ENCODE measurements at places on chromosomes 12 and 14. TPM values are rescaled to one million over a fixed set of nuclear protein-coding genes. Genes with fewer than 3 reads are reported as not detected.

The FAM222A gene
- polyA plus RNA-seq: 6.4 TPM

- no peak for DNase-seq
Observed at GRCh38 chr12:92042791-92043531, 102.7 kb downstream of the BTG1 start.

DNA sequence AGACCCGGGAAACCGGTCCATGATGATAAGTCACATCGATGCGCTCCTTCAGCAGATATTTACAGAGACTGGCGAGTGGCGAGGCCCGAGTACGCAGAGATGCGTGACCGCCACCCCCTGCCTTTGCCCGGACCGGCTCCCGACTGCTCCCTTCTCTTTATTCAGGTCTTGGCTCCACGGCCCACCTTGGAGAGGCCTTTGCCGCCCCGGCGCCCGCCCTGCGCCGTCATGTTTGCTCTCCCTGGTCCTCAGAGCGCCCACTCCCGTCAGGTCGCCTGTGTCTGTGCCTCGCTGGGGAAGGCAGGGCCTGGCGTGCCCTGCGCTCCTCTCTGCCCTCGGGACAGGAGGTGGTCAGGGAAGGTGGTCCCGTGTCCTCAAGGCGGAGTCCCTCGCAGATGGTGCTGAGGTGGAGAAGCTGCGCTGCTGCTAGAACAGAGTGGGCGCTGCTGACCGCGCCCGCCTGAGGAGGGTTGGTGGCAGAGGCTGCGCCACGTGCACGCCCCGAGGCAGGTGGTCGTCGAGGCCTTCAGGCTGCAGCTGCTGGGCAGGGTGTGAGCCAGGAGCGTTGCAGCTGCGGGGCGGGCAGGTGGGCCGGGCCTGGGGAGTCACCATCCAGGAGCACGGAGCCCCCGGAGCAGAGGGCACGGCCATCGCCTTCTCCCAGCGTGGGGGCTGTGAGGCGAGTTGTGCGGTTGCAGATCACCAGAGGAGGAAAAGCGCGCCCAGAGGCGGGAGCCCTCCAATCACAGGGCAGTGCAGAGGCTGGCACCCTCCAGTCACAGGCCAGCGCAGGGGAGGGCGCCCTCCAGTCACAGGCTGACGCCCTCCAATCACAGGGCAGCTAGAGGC, 27.2 kb downstream of the DDX51 start:
- no peak for DNase-seq

DNA sequence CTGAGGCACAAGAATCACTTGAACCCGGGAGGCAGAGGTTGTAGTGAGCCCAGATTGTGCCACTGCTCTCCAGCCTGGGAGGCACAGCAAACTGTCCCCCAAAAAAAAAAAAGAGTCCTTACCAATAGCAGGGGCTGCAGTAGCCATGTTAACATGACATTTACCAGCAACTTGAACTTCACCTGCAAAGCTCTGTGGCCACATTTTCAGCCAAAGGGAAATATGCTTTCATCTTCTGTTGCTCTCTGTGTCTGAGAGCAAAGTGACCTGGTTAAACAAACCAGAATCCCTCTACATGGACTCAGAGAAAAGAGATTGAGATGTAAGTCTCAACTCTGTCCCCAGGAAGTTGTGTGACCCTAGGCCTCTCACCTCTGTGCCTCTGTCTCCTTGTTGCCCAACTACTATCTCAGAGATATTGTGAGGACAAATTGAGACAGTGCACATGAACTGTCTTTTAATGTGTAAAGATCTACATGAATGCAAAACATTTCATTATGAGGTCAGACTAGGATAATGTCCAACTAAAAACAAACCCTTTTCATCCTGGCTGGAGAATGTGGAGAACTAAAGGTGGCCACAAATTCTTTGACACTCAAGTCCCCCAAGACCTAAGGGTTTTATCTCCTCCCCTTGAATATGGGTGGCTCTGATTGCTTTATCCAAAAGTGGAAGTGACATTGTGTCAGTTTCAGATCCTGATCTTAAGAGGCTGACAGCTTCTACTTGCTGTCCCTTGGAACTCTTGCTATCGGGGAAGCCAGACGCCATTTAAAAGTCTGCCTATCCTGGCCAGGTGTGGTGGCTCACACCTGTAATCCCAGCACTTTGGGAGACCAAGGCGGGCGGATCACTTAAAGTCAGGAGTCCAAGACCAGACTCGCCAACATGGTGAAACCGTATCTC, 24.7 kb upstream of the P2RX4 start:
- no peak for DNase-seq

GRCh38 chr14:102408724-102409123, 46.0 kb downstream of the TECPR2 start:
- no peak for DNase-seq

GRCh38 chr14:69351911-69352310, 46.2 kb downstream of the ERH start:
- no peak for DNase-seq

- DNase-seq: no peak
Observed at GRCh38 chr12:851913-852312, 97.6 kb downstream of the RAD52 start.

GRCh38 chr14:67800743-67801142, 15.6 kb downstream of the ZFYVE26 start:
- DNase-seq: no peak

DNA sequence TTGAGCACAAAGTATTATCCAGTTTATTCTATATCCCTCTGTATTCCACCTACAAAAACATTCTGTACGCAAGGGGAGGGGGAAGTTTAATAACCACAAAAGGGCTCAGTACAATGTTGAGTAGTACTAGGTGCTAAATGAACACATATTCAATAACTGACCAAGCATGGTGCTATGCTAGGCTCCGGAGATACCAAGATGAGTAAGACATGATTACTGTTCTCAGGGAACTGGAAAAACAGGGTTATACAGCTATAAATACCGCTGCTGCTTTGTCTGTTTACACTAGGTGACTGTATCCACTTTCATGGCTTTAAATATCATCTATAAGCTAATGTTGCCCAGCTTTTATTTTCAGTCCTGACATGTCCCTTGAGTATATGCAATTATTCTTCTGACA, 135.8 kb downstream of the INSM2 start:
- no peak for DNase-seq

DNA sequence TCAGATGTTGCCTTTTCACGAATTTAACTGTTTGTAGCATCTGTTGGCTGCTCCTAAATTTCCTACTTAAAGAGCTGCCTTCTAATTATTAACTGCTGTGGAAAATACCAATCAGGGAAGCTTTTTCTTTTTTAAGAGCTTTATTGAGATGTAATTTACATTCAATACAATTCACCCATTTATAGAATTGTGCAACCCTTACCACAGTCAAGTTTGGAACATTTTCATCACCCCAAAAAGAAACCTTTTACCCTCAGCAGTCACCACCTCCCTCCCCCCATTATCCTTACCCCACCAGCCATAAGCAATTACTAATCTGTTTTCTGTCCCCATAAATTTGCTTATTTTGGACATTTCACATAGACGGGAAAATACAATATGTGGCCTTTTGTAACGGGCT, 1.4 kb downstream of the PCNX4 start:
- no peak for DNase-seq
